ENCODE measurements at places on chromosomes 4 and X. TPM values are rescaled to one million over a fixed set of nuclear protein-coding genes. Genes with fewer than 3 reads are reported as not detected.

The MPP1 gene
- total RNA-seq: 21.9 TPM

The SPIN2B gene
- 19.8 TPM for total RNA-seq

The ERCC6L gene
- total RNA-seq: 0.26 TPM

The BEX1 gene
- 2.4 TPM for total RNA-seq

The BEX3 gene
- total RNA-seq: 111 TPM

The PPARGC1A gene
- 13.3 TPM for total RNA-seq

The CT45A9 gene
- total RNA-seq: not detected

DNA sequence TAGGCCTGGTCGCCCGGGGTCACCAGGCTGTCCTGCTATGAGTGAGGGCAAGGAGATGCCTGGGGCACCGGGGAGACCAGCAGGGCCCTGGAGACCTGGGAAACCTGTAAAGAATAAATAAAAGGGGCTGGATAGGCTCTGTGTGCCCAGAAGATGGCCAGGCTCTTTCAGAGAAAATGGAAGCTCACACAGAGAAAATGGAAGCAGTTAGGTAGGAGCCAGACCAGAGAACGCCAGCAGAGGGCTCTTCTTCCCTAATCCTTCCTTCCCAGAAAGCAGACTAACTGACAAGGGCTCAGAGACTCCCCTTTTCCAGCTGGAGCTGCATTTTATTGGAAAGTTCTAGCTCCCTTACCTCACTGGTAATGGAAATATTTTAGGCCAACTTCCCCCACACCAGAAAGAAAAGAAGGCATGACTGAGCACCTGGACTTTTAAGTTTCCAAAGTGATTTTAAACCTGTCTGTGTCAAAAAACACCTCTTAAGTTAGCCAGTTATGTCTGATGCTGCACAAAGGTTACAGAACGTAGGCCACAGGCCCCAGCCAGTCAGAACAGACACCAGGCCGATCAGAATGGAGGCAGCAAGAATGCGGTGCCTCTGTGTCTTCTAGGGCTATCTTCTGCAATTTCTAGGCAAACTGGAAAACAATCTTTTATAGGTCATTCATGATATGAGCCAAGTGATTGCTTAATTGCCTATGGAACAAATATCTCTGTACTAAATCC lies 74.0 kb downstream of the ATG4A start:
- no peak for DNase-seq

- no peak for DNase-seq
These were observed 138.3 kb downstream of the CRLF2 start for GRCh38 chrX:1074172-1074571.

DNA sequence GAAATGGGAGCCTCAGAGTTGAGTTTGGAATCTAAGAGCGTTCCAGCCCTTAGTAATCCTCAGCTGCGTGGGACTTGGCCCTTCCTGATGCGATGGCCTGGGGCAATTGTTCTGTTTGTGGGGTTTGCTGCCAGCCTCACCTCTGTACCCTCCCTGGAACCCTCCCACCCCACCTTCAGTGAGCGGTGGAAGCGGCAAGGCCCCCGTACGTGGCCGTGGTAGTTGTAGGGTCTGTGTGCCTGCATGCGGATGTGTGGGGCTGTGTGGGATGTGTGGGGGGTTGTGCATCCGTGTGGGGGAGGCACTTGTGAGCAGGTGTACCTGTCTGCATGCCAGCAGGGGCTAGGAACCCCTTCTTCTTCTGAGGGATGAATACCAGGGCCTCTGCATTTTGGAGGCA lies 65.4 kb upstream of the ADRA2C start:
- DNase-seq: no peak

DNA sequence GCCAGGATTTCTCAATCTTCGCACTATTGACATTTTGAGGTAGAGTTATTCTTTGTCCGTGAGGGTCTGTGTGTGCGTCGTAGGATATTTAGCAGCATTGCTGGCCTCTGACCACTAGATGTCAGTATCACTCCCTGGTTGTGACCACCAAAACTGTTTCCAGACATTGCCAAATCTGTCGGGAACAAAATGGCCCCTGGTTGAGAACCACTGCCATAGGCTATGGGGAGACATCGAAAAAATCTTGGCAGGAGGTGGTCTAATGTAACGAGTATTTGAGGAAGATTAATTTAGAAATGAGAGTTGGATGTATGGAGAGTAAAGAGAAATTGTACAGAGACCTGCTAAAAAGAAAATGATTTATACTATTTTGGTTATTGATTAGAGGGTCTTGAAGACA lies 108.4 kb downstream of the DOCK11 start:
- peak; percentile 49 for DNase-seq

GRCh38 chr4:124386648-124387047 lies 325.9 kb downstream of the ANKRD50 start:
- no peak for DNase-seq

DNA sequence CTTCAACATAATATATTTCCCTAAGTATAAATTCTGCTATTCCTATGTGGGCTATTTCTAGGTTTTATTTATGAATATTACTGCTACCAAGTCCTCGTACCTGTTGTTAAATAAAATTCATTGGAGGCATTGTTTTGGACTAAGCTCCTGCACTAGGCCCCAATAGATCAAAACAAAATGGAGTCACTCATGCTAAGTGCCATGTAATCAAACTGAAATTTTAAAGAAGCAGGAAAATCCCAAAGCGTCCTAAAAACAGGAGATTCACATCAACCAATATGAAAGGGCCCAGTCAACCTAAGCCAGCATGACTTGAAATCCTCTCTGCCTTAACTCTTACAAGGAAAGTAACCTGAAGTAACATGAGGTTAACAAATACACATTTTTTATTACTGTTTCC lies 743.2 kb downstream of the TRAM1L1 start:
- no peak for DNase-seq

DNA sequence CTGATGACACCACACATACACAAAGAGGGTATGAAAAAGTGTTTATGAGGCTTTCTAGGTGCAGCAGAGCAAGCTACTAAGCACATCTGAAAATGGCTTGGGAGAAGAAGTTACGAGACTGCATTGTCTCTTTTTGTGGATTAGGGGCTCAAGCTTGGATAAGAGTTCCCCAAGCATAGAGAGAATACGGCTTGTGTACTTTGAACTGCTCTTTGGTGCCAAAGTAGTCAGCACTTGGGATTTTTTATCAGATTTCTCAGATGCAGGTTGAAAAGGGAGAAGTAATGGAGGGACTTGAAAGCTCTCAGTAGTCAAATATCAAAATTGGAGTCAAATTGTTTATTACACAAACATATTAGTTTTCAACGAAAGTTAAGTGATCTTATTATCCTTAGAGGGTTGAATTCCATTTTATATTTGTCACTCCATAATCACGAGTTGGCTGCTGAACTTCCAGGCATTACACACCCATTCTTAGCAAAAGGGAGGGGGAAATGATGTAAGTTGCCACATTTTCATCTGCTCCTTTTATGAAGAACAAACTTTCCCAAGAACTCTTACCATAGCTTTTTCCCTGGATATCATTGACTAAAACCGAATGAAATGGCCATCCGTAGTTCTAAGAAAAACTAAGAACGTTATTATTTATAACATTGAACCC lies 1904.9 kb downstream of the PCDH7 start:
- DNase-seq: no peak

DNA sequence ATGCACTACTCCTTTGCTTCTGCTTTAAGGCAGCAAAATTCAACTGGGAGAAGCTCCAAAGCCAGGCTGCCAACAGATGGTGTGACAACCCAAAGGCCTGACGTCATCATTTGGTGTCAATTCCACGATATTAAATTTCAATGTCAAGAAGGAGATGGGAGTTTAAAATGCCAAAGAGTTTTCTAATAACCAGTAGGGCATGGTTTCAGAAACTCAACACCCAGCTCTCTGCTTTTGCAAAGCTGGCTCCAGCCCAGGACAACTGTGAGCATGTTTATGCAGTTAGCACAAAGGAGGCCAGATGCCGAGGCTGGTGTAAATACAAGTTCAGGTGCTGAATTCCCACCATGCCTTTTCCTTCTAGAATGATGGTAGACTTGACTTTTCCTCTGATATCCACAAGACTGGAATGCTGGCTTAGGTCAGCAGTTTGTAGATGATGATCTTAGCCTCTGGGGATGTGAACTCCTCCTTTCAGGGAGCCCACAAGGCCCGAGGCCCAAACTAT lies 67.3 kb downstream of the AFAP1 start:
- no peak for DNase-seq

DNA sequence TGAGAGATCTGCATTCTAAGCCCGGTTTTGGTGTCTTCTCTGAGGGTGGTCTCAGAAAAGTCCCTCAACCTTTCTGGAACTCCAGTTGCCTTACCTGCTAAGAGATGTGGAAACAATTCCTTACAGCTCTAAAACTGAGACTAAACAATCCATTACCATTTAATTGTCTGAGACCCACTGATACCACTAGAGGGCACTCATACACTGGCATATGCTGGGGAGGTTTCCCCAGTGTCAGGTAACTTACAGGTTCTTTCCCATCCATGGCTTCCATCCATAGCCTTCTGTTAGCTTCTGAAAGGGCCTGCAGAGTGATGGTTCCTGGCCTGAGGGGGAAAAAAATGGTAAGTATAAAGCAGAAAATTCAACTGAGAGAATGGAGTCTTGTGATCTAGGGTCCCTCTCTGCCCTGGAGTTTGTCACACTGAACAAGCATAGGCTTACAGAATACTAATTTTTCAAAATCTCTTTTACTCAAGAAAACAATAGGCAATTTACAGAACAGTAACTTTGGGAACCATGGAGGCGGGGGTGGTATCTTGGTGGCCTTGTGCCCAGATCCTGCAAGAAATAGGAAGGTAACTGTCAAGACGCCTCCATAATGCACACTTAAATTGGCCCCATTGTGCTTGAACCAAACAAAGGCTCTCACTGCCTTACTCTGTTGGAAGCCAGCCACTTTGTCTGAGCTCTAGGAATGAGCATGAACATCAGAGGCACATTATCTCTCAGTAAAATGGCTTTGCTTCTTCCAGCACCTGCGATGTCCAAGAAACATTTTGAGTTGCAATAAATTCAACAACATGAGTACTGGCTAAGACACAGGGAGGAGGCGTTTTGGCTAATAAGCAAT lies 236.1 kb downstream of the OPHN1 start:
- no peak for DNase-seq

DNA sequence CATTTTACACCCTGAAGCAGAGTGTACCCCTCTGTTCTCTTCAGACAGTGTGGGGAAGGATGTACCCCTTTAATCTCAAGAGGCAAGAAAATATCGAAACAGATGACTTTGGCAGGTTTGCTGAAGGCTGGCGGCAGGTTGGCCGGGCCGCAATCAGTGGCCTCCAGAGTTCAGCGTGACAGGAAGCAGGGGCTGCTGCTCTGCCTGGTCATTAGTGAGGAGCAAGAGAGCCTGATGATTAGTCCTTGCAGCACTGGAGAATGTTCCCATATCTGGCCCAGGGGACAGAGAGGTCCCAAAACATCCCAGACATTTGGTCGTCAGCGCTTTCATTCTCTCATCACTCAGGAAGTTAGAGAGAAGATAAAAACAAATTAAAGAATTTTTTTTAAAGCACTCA lies 352.8 kb downstream of the SPRY1 start:
- DNase-seq: no peak

DNA sequence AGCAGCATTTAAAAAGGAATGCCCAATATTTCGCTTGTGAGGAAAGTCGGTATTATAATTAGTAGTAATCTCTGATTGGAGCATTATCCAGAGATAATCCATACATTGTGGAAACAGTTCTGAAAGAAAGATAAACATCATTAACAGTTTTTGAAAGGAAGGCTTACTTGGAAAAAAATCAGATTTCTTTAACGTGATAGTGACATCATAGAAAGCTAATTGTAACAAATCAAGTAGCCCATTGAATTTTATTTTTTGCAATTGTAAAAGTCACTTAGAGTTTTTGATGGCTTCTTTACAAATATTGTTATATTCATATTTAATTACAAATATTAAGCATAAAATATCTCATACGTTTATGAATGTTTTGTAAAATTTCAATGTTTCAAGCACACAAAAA lies 11.6 kb upstream of the NR3C2 start:
- no peak for DNase-seq

DNA sequence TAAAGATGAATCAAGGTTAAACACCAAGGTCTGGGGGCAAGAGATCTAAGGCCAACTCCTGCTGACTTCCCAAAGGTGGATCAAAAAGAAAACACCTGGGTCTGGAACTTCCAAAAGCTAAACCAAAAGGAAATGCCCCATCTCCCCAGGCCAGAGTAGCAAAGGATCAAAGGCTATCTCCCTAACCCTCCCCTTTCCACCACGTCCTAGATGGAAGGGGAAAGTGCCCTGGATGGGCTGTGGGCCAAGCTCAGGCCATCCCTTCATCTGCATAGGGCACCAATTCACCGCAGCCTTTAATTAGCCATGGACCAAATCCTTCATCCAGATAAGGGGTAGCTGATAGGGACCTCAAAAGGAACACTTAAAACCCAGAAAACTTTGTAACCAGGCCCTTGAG lies 100.2 kb downstream of the WDFY3 start:
- no peak for DNase-seq
